ENCODE measurements at places on chromosomes 13 and 19.
A peak's percentile ranks its signal among the peaks of the same experiment; 100 is the strongest.

- peak; percentile 71 for DNase-seq
Observed at GRCh38 chr19:46299004-46299509, 2.2 kb downstream of the HIF3A start.

DNA sequence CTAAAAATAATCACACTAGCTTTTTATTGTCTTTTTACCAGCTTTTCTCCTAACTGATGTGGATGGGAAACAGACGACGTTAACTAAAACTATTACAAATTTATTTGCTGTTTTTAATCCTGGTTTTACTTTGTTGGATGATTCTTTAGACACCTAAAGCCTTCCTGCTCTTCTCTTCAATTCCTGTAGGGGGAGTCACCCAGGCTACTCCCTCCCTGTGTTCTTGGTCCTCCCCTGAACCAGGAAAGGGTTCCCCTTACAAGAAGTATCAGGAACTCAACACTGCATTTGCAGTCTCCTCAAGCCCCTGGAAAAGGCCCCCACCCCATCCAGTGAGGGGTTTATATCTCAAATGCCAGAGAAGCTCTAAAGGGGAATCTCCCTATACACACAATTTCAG is 206.1 kb downstream of the SUCLA2 start:
- DNase-seq: peak; percentile 45

GRCh38 chr19:41159881-41160280 is 33.1 kb upstream of the CYP2S1 start:
- no peak for DNase-seq

GRCh38 chr13:98206946-98207345 is 29.9 kb upstream of the RNF113B start:
- no peak for DNase-seq
